NCI-H524 (cell line): ENCODE measurements at places on chromosomes 5 and 9.

DNA sequence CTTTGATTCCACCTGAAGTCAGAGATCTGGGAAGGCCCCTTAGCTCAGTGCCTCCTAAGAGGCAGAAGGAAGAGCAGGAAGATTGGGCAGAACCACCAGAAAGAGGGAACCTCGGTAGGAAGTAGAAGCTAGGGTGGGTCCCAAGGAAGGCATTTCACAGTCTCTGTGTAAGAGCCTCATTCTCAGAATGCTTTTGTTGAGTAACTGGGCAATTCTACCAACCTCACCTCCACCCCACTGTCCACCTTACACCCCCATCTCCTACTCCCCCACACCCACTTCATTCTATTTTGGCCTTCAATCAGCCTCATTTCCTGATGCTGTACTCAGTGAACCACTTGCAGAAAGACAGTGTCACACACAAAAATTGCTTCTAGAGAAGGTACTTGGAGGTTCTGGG lies 3.5 kb downstream of the HBEGF start:
- DNase-seq = no peak

- no peak for DNase-seq
These were observed 57.7 kb downstream of the PDE6A start for GRCh38 chr5:149886692-149887470.

DNA sequence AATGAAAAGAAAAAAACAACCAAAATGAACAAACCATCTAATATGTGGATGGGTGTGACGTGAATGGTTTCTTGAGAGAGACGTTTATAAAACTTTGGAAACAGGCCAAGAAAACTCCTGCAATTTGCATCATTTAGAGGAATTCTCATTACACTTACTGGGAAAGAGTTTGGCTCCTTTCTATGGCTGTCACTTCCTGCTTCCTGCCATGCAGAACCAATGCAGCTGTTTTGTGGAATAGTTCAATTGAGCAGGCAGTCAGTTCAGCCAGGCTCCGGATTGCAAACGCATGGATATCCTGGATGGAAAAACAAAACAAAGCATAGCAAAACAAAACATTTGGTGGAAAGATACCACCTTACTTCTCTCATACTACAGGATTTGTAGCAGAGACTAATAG lies 36.6 kb downstream of the FAM114A2 start:
- no peak for DNase-seq

DNA sequence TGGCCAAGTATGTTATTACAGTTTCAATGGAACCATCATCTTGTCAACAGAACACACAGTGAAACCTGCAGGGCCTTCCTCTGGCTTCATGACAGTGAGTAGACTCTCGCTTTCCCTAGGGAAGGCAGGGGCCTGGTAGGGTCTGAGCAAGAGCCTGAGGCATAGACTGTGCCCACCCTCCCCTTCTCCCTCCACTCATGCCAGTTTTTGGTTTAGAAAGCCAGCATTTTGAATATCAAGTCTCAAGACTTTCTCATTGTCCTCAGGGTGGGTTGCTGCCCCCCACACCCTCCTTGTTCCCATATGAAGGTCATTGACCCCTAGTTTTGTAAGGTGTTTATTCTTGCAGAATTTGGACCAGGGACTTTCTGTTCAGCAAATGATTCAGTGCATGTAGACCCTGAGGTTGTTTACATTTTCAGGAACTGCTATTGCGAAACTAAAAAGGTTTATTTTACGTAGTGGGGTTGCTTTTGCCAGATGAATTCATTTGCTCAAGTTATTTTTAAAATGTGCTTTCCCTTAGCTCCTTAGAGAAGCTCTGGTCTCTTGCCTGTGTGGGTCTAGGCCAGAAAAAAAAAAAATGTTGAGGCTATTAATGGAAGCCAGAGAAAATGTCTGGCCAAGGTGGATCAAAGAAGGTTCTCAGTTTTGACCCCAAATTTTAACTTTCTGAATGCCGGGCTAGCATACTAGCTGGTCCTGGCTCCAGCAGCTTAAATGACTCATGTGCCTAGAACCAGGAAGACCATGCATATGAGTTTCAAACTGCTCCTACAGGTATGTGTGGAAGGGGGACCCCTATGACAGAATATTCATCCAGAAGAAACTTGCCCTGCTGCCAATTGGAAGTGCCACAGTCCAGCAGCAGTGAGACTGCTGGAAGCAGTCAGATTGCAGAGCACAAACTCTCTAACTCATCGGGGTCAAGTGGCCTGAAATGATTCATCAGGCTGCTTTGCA lies 10.1 kb upstream of the MOB3B start:
- no peak for DNase-seq

GRCh38 chr5:180648658-180649296 lies 623 bp downstream of the FLT4 start:
- DNase-seq = no peak

DNA sequence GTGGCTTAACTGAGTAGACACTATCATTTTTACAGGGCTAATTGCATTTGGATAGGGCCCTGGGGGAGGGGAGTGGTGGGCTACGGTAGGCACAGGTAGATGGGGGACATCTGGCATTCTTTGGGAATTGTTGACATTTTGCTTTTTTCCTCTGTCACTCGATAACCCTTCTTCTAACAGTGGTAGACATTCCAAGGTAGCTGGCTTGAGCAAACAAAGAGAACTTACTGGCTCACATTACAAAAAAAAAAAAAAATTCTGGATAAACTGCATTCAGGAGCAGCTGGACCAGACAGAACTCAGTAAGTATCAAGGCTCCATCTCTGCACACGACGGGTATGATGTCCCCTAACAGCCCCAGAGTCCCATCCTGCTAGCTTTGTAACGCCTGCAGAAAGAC lies 585.2 kb downstream of the ZNF608 start:
- no peak for DNase-seq

GRCh38 chr5:83036991-83037575 lies 40.1 kb downstream of the TMEM167A start:
- no peak for DNase-seq
